ENCODE measurements at places on chromosomes 2 and 18.

- no peak for DNase-seq
Observed at GRCh38 chr18:9688036-9688741, 19.9 kb upstream of the RAB31 start.

DNA sequence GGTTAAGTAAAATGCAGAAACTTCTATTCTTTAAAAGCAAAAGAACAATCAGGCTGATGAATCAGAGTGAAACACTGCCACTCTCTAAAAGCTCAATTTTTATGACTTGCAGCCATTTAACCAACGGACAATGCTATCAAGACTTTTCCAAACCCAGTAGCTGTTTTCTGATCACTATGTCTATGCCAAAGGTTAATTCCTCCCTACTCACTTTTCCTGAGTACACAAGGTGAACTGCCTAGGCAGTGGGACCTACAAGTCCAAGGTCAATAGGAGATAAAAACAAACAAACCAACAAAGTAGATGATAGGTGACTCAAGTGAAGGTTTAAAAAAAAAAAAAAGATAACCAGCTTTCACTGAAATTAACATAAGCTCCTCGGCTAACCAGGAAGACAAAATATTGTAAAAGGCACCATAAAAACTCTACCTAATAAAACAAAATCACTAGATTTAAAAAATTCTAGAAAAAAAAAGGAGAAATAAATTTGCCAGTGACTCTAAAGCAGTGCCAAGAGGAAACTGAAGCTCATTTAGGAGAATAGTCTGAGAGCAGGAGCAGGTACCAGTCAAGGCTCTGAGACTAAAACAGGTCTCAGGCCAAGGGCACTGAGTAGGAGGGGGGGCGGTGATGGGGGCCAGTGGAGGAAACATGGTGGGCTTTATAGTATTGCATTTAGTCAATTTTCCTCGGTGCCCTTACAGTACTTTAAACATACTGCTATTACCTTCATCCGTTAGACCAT, 134.1 kb upstream of the DLGAP1 start:
- DNase-seq, result no peak

DNA sequence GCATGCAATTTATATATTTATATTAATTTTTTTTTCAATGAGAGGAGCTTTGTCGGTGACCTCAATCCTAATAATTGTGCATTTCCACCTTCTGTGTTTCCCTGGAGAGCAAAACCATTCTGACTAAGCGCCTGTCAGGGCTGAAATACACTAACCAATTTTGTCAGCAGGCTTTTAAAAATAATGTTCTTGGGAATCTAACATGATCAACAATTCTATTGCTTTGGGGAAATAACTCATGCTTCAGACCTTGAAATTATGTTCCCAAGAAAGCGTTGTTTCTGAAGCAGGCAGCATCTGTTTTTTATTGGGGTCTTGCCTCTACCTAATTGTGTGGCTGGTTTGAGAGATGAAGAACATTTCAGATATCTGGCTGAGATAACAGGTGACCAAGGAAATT, 129.1 kb upstream of the ALKAL2 start:
- DNase-seq, result no peak

- DNase-seq, result no peak
Observed at GRCh38 chr2:42775186-42775585, 11.3 kb upstream of the OXER1 start.

- no peak for DNase-seq
Observed at GRCh38 chr18:12621742-12622306, 36.1 kb downstream of the SPIRE1 start.

- no peak for DNase-seq
Observed at GRCh38 chr18:6482198-6482977, 67.7 kb upstream of the L3MBTL4 start.

DNA sequence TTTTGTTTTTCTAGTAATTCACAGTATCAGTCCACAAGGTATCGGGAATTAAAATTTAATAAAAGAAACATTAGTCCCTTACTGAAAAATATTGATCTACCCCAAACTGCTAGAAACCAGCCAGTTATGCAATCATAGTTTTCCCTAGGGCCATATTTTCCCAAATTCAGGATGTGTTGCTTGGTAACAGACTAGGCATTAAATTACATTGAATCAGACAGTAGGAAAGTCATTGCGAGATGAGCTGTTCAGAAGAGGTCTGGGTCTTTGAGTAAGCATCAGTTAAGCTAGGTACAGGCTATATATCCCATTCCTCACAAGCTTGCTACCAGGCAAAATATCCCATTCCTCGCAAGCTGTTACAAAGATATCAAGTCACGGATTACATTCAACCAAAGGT, 123.0 kb upstream of the CCDC150 start:
- DNase-seq, result no peak

GRCh38 chr2:26619096-26619495, 22.1 kb downstream of the CIB4 start:
- no peak for DNase-seq

DNA sequence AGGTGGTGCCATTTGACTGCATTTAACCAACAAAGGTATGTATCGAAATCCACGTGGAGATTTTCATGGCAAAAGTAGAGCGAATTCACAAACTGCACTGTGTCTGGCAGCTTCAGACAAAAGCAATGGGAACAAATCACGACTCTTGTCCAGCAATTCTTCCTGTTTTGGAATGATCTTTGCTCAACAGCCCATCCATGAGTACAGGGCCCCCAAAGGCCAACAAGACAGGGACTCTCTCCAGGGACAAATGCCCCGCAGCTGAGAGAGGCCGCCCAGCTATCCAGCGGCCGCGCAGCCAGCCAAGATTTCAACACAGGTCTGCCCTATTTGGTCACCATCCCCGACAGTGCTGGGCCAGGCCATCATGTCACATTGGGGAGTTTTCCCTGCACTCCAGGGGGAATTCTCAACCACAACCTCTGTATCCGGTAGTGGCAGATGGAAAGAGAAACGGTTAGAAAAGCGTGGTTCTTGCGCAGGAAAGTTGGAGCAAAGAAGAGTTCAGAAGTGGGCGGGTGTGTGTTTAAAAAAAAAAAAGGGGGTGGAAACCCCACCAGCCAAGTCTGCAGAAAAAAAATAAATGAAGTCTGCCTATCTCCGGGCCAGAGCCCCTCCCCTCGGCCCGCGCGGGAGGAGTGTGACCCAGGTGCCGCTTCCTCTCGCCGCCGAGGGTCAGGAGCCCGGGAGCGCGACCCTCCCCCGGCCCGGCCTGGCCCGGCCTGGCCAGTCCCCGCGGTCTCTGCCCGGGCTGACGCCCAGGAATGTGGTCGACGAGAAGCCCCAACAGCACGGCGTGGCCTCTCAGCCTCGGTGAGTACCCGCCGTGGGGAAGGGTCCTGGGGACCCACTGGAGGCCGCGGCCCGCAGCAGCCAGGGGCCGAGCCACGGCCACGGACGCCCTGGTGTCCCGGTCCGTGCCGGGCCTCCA, at the start of gene GYPC:
TSS of gene GYPC (plus strand) at position 659 of the 931 bp plus-strand sequence. CDS start at position 765, 106 bp downstream.
- DNase-seq, result no peak

DNA sequence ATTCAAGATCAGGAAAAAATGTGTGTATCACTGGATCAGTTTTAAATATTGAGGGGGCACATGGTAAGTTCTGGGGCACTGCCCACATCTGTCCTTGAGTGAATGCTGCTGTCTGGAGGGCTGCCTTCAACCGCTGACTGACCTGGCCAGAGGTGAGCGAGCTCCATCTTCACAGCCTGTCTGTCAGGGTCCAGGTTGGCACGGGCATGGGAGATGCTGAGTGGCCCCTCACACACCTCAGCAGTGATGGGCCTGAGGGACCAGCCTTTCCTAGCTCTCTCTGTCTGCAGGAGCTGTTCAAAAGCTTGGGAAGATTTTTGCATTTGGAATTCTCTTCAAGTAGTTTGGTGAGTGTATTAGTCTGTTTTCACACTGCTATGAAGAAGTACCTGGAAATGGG, 114.8 kb upstream of the ALKAL2 start:
- DNase-seq, result no peak

DNA sequence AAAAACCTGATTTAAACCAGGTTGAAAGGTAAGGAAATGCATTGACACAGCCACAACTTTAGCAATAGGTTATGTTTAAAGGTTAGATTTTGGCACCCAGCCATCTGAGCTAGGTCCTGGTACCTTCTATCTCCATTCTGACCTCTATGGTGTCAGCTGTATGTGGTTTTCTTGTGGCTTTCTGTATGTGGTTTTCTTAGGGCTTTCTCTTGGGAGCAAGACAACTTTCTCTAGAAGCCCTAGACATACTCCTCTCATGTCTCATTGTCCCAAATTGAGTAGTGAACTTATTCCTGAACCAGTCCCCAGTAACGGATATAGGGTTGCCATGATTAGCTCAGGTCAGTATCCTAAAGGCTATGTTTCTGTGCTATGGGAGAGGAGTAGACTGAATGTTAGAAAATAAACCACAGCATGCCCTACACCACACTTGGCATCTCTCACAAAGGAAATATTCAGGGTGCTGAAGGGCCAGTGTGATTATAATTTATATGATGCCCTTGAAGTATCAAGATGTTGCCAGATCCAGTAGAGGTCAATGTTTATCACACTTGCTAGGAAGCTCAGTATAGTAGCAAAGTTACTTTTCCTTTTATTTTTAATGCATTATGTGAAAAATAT, 176.1 kb downstream of the CAPN13 start:
- no peak for DNase-seq

DNA sequence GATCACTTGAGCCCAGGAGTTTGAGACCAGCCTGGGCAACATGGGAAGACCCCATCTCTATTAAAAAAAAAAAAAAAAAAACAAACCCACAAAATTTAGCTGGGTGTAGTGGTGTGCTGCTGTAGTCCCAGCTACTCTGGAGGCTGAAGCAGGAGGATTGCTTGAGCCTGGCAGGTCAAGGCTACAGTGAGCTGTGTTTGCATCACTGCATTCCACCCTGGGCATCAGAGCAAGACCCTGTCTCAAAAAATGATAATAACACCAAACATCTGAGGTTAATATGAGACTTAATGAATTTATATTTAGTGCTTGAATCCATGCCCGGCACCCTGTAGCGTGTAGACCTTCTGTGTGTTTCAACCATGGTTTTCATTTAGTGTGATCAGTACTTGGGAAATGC, 22.8 kb downstream of the CABLES1 start:
- no peak for DNase-seq

- DNase-seq, result no peak
Observed at GRCh38 chr2:8752385-8752784, 70.5 kb downstream of the ID2 start.

GRCh38 chr18:41618147-41618546, 336.9 kb upstream of the PIK3C3 start:
- DNase-seq, result no peak

- no peak for DNase-seq
Observed at GRCh38 chr2:86274265-86274917, 63.0 kb downstream of the REEP1 start.

- no peak for DNase-seq
Observed at GRCh38 chr18:11324510-11324909, 175.1 kb upstream of the PIEZO2 start.

- DNase-seq, result no peak
Observed at GRCh38 chr18:14924226-14924625, 176.3 kb downstream of the ANKRD30B start.

Measured in stimulated activated CD8-positive, alpha-beta memory T cell treated with anti-CD3 and anti-CD28 coated beads, Interleukin-2, amount 100 ng/mL, for 1 hour (primary cell).